Upper lobe of right lung (tissue), 1 donor: ENCODE measurements at places on chromosomes 4 and X. TPM values are rescaled to one million over a fixed set of nuclear protein-coding genes. Genes with fewer than 3 reads are reported as not detected.

DNA sequence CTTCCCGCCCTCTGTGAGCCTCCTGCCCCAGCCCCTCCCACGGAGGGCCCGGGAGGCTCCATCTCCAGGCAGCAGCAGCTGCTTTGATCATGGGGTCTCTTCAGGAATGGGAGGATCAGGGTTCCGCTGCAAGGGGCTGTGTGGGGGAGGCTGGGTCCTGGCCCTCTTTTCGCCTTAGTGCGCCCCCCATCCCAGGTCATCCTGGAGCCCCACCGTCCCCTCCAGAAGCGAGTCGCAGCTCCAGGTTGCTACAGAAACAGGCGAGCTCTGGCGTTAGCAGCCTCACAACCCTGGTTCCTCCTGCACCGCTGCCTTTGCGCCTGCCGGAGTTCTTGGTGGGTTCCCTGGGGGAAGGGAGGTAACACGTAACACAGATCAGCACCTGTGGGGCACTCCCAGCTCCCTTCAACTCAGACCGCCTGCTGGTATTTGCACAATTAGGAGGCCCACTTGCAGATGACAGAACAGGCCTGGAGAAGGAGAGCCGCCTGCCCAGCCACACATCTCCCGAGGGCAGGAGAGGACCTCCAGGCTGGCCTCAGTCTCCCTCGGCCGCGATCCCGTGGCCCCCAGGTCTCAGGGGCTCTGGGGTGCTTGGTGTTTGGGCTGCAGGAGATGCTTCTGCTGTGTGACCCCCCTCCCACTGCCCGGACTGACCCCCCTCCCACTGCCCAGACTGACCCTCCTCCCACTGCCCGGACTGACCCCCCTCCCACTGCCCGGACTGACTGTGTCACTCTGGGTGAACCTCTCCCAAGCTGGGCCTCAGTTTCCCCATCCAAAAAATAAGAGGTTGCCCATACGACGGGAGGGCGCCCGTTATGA, 64.2 kb upstream of the ADRA2C start:
- DNase-seq = peak; percentile 44
- H3K4me3 ChIP-seq = no peak overlapping the region
- no peak overlapping the region for H3K27ac ChIP-seq
- no peaks in the 10 kb centered on the region for H3K4me1 ChIP-seq

- no peak overlapping the region for H3K27ac ChIP-seq
- H3K4me3 ChIP-seq = no peak overlapping the region
- no peaks in the 10 kb centered on the region for H3K27me3 ChIP-seq
- H3K36me3 ChIP-seq = no peaks in the 10 kb centered on the region
These were observed 18.3 kb upstream of the ACSL1 start for GRCh38 chr4:184843984-184844554.

- H3K27me3 ChIP-seq = no peaks in the 10 kb centered on the region
- H3K4me1 ChIP-seq = no peaks in the 10 kb centered on the region
- no peak overlapping the region for H3K4me3 ChIP-seq
- H3K27ac ChIP-seq = no peak overlapping the region
- no peaks in the 10 kb centered on the region for H3K36me3 ChIP-seq
These were observed 27.1 kb downstream of the RAI2 start for GRCh38 chrX:17833954-17834353.

TEX13C gene
- total RNA-seq = not detected

DNA sequence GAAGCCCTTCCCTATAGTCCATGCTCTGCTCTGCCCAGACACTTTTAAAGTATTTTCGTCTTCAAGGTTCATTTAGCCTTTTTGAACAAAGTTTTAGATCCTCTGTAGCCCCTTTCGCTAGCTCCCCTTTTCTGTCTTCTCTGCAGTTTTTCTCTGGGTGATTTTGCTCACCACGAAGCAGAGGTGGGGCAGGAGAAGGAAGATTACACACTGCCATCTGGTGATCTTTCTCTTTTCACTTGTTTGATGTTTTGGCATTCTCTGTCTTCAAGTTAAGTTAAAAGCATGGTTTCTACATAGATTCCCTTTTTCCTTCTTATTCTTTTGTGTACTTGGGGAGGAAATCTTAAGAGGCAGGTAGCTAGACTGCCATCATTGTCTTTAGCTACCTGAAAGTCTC, 43.9 kb downstream of the CC2D2A start:
- H3K4me1 ChIP-seq = no peaks in the 10 kb centered on the region
- no peak overlapping the region for H3K27ac ChIP-seq
- peaks cover 42% of the 10 kb centered on the region for H3K36me3 ChIP-seq
- DNase-seq = no peak

GRCh38 chr4:106481801-106482200, 113.2 kb upstream of the GIMD1 start:
- DNase-seq = no peak
- no peak overlapping the region for H3K27ac ChIP-seq
- H3K4me3 ChIP-seq = no peak overlapping the region
- H3K36me3 ChIP-seq = no peaks in the 10 kb centered on the region

LRRC66 gene
- total RNA-seq = 0.12 TPM

GRCh38 chr4:25874655-25875054, 11.9 kb upstream of the SEL1L3 start:
- H3K4me3 ChIP-seq = no peak overlapping the region
- no peaks in the 10 kb centered on the region for H3K4me1 ChIP-seq
- H3K27ac ChIP-seq = no peak overlapping the region

ARHGAP4 gene
- total RNA-seq = 69.8 TPM

DNA sequence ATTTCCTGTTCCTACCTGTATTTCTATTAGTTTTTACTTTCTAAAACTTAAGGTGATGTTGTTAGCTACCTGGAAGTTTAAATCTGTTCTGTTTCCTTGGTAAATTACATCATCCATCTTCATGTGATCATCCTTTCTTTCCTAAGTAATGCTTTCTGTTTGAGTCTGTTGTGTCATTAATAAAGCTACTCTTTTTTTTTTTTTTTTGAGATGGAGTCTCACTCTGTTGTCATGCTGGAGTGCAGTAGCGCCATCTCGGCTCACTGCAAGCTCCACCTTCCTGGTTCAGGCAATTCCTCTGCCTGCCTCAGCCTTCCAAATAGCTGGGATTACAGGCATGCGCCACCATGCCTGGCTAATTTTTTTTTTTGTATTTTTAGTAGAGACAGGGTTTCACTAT, 73.3 kb downstream of the FIP1L1 start:
- H3K4me1 ChIP-seq = no peaks in the 10 kb centered on the region
- H3K27ac ChIP-seq = no peak overlapping the region
- DNase-seq = no peak
- H3K36me3 ChIP-seq = peaks cover 51% of the 10 kb centered on the region

NR3C2 gene
- total RNA-seq = 25.9 TPM

DNA sequence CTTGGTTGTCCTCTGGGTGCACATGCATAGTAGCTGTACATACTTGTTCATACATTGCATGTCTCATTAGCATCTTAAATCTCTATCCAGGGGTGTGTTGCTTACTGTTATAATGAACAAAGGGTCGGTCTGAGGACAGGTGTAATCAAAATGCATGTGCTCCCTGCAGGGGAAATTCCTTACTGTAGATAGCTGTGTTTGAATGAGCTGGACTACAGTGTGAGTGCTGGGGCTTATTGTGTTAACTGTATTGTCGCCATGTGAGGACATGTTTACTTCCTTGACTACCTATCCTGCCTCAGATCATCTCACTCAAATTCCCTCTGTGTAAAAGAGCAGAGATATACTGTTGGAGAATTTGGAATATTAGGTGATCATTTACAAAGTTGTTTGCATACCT, 98.7 kb downstream of the KLHL34 start:
- no peaks in the 10 kb centered on the region for H3K4me1 ChIP-seq
- no peaks in the 10 kb centered on the region for H3K36me3 ChIP-seq
- no peak overlapping the region for H3K27ac ChIP-seq

DNA sequence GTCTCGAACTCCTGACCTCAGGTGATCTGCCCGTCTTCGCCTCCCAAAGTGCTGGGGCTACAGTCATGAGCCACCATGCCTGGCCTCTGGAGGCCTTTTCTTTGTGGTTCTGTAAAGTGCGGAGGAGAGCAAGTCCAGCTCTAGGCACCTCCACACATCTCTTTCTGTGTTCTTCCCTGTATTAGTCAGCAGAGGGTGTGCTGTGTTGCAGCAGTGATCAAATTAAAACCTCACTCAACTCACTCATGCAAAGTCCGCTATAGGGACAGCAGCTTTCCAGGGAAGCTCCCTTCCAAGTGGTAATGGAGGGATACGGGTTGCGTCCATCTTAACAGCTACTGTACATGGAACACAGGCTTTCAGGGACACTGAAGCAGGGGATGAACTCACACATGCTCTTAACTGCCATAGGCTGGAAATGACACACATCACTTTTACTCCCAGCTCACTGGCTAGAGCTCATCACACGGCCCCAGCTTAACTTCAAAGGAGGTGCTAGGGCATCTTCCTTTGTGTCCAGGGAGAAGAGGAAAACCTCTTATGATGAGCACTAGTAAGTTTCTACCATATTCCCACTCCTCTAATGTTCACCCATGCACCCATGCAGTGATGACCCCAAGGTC, 36.0 kb upstream of the CCNG2 start:
- H3K4me3 ChIP-seq = no peak overlapping the region
- no peak overlapping the region for H3K27ac ChIP-seq
- no peak for DNase-seq
- no peaks in the 10 kb centered on the region for H3K36me3 ChIP-seq

SRPX2 gene
- total RNA-seq = 39.1 TPM
